SW480 (cell line): ENCODE measurements at places on chromosomes 4 and X.

GRCh38 chr4:138774940-138775339 lies 240.6 kb upstream of the NOCT start:
- no peak for DNase-seq

- DNase-seq = no peak
These were observed 47.0 kb upstream of the GPC3 start for GRCh38 chrX:134032441-134032840.

GRCh38 chrX:28659269-28659668 lies 72.0 kb downstream of the IL1RAPL1 start:
- no peak for DNase-seq

DNA sequence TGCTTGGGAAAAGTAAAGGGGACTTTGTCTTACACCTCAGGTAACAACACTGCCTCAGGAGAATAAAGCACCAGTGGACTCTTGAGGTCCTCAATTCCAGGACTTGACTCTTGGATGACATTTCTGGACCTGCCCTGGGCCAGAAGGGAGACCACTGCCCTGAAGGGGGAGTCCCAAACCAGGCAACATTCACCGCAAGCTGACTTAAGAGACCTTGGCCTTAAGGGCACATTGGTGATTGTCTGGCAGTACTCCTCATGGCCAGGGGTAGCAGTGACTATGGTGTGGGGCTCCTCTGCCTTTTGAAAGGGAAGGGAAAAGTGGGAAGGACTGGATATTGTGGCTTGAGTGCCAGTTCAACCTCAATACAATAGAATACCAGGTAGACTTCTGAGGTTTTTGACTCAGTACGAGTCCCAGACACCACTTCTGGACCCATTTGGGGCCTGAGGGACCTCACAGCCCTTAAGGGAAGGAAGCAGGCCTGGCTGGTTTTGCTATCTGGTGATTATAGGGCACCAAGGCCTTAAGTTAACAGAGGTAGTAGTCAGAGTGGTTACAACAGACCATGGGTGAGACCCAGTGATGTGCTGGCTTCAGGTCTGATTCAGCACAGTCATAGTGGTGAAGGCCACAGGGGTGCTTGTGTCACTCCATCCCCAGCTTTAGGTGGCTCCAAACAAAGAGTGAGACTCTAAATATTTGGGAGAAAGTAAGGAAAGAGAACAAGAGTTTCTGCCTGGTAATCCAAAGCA lies 121.2 kb upstream of the TET2 start:
- no peak for DNase-seq
